Placental pericyte (primary cell): ENCODE measurements at places on chromosomes 1 and 21. TPM values are rescaled to one million over a fixed set of nuclear protein-coding genes. Genes with fewer than 3 reads are reported as not detected.

GFI1 gene
- 0.57 TPM in 1 of 2 replicates, not detected in the other for total RNA-seq

DHDDS gene
- 56.2 and 87.6 TPM in 2 replicates for total RNA-seq

DENND2C gene
- 0.44 and 1.7 TPM in 2 replicates for total RNA-seq

RCC1 gene
- 21.9 and 40.5 TPM in 2 replicates for total RNA-seq

OR2T2 gene
- total RNA-seq: not detected in 2 replicates

PYHIN1 gene
- not detected in 2 replicates for total RNA-seq

MAP1LC3C gene
- 0.14 and 0.22 TPM in 2 replicates for total RNA-seq

MATN1 gene
- total RNA-seq: under 0.01 and 0.44 TPM in 2 replicates

PADI1 gene
- under 0.01 and 0.29 TPM in 2 replicates for total RNA-seq

FCGR2B gene
- total RNA-seq: 0.14 TPM in 1 of 2 replicates, not detected in the other

C1orf94 gene
- total RNA-seq: not detected in 2 replicates

LCK gene
- not detected in 2 replicates for total RNA-seq

OVAAL gene
- total RNA-seq: not detected in 2 replicates
